Skeletal muscle cell (primary cell): ENCODE measurements at places on chromosomes 3 and 15.

DNA sequence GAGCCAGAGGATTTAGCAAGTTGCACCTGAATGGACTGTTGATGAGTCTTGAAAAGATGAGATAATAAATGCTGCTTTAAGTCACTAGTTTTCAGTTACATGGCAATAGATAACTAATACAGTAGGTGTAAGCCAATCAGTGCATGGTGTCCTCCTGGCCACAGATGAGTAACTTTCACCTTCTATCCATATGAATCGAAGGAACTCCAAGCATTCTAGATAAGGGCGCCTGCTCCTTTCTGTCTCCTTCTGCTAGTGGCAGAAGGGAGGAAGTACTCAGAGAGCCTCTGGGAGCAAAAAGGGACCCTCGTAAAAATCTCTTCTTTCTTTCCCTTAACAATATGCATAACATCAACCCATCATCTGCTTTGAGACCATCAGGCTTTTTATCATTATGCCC is 37.3 kb downstream of the TM6SF1 start:
- DNase-seq, result no peak

- no peak for DNase-seq
These were observed 79.4 kb downstream of the OCA2 start for GRCh38 chr15:28019594-28020309.

DNA sequence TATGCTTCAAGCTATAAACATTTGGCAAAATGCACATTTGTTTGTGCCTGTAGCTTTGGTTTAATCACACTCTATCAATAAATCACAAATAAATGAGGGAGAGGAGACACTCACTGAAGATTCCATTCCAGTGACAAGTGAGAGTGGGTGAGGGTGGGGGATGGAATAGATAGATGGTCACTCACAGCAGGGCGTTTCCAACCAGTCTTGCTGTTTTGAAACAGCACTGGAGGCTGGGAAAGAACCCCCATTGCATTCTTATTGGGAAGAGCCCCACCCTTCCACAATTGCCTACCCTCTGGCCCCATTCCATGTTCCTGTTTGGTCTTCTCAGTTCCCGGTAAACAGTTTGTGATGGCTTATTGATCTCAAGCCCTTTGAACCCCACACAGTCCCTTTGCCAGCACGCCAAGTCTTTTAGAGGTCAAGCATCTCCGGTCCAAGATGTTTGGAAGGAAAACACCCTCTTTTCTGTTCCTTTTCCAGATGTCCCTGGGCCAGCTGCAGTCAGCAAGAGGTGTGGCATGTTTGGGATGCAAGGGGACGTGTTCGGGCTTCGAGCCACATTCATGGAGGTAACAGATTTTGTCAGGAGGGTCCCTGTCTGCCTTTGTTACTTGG is 30.7 kb downstream of the LMCD1 start:
- peak; percentile 69 for DNase-seq

DNA sequence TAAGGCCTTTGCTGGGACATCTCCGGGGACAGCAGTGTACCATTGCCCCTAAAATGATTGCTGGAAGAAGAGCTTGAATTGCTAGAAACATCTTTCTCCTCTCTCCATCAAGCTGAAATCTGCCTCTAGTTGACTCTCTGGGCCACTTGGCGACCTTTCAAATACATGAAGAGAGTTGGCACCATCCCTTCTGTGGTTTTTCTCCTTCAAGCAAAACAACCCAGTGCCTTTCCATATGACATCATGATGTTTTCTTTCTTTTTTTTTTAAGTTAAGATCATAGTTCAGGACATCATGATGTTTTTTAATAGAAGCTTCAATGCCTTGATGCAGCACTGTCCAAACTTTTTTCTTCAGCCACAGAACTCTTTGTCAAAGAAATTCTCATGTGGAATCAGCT is 144.0 kb upstream of the PTPRG start:
- peak; percentile 26 for DNase-seq

DNA sequence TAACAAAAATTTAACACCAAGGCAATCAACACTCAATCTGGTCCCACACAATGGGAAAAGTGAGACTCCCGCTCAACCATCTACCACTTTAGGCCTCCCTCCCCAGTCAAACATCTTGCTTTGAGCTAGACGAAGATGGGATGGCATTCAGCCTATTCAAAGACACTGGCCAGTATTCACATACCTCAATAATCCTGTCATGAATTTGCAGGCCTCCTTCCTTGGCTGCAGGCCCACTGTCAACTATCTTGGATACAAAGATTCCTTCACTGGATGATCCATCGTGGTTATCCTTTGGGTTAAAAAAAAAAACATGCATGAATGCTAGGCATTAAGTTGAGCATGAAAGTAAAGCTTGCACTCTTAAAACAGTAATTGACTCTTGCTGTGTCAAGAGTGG is 22.6 kb downstream of the PDZRN3 start:
- peak; percentile 91 for DNase-seq

DNA sequence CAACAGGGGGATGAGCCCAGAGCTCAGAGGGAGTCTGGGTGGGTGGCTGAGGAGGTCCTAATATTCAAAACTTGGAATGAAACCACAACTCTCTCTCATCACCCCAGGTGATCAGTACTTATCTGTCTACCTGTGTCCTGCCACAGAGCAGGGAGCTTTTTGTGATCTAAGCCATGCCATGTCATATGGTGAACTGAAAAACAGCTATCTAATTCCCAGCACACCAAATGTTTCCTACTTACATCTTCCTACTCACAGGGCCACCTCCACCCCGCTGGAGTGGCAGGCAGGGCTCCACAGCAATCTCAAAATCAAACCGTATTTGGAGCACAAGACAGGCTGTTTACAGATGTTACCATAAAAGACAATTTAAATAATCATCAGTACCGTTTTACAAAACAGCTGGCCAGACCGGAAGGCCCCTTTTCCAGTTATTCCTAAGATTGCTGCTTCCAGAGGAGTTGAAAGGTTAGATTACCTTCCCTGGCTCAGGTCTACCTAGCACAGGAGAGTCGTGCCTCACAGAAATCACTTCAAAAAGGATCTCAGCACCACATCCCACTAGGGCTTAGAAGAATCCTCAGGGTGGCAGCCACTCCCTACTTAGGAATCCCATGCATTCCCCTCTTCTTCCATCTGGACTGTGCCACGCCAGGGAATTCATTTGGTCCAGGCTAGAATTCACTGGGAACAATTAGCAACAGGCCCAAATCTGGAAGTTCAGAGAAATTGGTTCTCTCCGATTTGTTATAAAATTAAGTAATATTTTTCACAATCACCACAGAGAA is 226.6 kb upstream of the IL12A start:
- DNase-seq, result no peak

- DNase-seq, result no peak
These were observed 13.4 kb downstream of the COMMD2 start for GRCh38 chr3:149738876-149739275.

- no peak for DNase-seq
These were observed 115.7 kb downstream of the ARRDC4 start for GRCh38 chr15:98076021-98076816.

DNA sequence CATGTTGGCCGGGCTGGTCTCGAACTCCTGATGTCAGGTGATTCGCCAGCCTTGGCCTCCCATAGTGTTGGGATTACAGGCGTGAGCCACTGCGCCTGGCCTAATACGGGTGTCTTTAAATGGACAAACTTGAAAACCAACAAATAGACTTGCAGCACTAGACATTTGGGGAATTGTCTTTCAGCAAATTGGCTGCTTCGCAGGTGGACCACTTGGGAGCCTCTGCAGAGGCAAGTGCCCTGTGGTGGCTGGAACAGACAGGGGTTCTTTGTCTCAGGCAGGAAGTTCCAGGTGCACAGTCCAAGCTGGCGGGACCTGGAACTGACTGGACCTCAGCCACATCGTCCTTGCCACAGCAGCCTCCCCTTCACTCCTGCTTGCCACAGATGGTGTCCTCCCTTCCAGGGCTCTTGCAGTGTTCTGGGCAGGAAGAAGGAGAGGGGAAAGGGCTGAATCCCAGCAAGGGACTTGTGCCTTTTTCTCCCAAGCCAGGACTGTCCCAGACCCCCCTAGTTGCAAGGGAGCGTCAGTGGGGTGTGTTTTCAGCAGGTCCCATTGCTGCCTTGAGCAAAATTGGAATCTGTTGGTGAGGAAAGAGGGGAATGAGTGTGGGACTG is 94.3 kb downstream of the TBC1D2B start:
- DNase-seq, result no peak

DNA sequence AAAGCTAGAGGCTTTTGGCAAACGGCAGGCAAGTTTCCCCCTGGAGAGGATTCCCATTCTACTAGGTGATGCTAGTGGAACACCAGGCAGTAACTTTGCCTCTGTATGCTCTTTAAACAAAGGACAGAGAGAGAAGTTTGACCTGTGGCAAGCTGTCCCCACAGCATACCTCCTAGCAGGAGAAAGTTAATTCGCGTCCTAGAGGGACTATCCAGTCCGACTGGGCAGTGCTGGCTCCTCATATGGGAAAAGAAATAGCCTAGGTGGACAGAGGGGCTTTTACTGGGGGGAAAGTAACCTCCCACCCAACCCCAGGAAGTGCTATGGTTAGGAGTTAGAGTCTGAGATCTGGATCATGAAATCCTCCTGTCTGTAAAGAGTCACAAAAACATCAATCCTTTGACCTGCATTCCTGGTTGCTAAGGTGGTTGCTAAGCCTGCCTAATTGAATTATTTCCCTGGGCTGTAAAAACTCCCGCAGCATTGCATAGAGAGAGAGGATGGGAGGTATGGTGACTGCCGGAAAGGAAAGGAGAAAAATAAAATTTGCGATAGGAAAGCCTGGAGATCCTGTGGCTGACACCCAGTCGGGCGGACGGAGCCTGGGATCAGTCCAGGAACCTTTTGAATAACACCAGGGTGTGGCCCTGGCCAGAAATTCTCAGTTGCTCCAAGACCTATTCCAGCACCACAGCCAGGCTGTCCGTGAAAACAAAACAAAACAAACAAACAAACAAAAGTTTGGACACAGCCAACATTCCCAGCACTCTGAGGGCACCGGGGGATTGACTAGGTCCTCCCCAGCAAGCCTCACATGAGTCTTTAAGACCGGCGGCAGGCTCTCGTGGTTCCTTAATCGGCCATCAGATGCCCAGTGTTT is 67.7 kb upstream of the ATP11B start:
- DNase-seq, result no peak

- peak; percentile 41 for DNase-seq
These were observed 100.4 kb downstream of the PCCB start for GRCh38 chr3:136350557-136350956.

DNA sequence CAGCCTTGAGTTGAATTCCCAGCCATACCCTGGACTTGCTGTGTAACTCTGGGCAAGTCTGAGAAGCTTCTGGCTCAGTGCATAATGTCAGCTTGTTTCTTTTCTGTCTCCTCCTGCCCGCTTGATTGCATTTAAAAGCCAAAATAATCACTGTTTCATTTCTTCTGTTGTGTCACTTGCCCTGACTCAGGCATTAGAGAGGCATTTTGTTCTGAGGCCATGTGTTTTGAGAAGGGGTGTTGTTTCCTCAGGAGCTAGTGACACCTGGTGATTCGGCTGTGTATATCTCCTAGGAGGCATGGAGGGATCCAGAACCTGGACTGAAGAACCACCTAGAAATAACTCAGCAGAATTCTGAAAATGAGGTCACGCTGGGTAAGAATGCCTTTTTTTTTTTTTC is 16.0 kb downstream of the WDR73 start:
- DNase-seq, result no peak

DNA sequence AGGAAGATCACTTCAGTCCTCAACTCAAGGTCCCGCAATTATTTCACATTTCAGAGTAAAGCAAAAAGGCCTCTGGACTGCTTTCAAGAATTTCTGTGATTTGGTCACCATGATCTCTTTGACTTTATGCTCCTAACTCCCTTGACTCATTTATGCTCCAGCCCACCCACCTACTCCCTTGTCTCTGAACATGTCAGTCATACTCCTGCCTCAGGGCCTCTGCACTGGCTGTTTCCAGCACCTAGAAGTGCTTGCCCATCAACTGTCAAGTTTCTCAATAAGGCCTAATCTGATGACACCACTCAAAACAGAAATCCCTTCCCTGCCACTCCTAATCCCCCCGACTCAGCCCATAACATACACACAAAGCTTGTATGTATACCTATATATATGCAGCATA is 36.1 kb upstream of the CSPG5 start:
- DNase-seq, result no peak

GRCh38 chr3:28912120-28912885 is 368.6 kb upstream of the RBMS3 start:
- no peak for DNase-seq

GRCh38 chr15:44636976-44637375 is 26.5 kb downstream of the SPG11 start:
- DNase-seq, result no peak

DNA sequence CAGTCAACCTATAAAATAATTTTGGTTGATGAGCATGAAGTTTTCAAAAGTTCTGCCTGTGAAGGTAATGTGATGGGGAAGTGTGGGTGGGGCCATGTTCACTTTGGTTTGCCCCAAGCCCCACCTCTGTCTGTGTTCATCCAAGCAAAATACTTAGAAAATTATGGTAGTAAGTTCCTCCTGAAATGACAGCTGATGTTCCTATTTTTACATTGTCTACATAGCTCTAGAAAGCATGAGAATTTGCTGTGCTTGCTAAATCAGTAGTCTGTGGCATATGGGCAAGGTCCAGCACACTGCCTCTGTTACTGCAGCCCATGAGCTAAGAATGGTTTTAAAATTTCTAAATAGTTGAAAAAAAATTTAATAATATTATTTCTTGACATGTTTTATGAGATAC is 21.9 kb upstream of the CP start:
- no peak for DNase-seq

DNA sequence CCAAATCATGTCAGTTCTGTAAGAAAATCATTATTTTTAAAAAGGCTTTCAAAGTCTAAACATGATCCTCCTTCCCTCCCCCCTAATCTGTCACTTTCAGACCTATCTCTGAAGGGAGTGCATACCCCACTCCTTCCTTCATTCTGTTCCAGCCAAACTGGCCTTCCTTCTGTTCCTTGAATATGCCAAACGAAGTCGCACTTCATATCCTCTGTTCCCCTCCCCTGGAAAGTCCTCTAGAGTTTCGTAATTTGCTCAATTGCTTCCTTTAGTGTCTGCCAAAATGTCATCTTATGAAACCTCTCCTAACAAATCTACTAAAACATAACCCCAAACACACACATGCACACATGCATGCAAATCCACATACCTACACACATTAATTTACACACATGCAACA is 69.5 kb upstream of the TUSC7 start:
- DNase-seq, result no peak

- DNase-seq, result no peak
These were observed 80.0 kb upstream of the MRPS22 start for GRCh38 chr3:139263798-139264197.

DNA sequence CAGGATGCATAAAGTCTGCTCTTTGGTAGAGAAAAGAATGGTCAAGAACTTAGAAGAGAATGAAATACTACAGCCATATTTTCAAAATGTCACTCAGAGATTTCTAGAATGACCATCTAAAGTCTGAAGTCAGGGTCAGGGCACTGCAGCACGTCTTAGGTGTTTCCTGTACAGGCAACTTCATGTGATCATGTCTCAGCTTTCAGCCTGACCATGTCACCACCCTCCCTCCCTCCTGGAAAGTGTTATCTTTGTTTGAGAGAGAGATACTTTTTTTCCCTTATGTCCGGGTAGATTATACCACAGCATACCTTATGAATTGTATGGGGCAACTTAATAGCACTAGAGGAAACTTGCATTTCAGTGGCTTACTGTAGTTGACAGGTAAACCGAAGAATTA is 558.0 kb upstream of the TGFBR2 start:
- DNase-seq, result no peak
